ENCODE measurements at places on chromosomes 3 and 15. TPM values are rescaled to one million over a fixed set of nuclear protein-coding genes. Genes with fewer than 3 reads are reported as not detected.

OR5K2 gene
- total RNA-seq: not detected

CD86 gene
- total RNA-seq: not detected

CX3CR1 gene
- total RNA-seq: under 0.01 TPM

IQCH gene
- total RNA-seq: 1.1 TPM

MITF gene
- 30.0 TPM for total RNA-seq

TSPAN3 gene
- total RNA-seq: 265 TPM

SLC7A14 gene
- 0.13 TPM for total RNA-seq

ST3GAL6 gene
- 4.1 TPM for total RNA-seq

TM4SF18 gene
- 0.51 TPM for total RNA-seq

MUC13 gene
- total RNA-seq: not detected

C3orf52 gene
- total RNA-seq: 13.1 TPM

CHDH gene
- total RNA-seq: 1.5 TPM

TTLL13 gene
- under 0.01 TPM for total RNA-seq

CMTM6 gene
- 86.2 TPM for total RNA-seq
